Stimulated activated CD4-positive, alpha-beta T cell treated with anti-CD3 and anti-CD28 coated beads, Interleukin-1b, Interleukin-23, amount 100 ng/mL, for 1 hour (primary cell): ENCODE measurements at places on chromosomes 4 and X.

DNA sequence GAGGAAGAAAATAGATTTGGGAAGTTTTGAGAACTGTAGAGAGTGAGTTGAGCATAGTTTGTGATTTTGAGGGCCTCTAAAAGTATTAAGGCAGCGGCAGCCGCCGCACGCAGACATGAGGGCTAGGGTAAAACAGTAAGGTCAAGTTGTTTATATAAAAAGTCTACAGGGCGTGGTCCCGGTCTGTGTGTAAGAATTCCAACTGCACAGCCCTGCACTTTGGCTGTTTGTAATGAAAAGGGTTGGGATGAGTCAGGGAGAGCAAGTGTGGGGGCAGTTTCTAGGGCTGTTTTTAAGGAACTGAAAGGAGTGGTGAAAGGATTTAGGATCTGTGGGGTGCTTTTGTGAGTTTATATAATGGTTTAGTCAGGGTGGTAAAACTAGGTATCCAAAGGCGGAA is 55.0 kb downstream of the BEX3 start:
- DNase-seq, result no peak

DNA sequence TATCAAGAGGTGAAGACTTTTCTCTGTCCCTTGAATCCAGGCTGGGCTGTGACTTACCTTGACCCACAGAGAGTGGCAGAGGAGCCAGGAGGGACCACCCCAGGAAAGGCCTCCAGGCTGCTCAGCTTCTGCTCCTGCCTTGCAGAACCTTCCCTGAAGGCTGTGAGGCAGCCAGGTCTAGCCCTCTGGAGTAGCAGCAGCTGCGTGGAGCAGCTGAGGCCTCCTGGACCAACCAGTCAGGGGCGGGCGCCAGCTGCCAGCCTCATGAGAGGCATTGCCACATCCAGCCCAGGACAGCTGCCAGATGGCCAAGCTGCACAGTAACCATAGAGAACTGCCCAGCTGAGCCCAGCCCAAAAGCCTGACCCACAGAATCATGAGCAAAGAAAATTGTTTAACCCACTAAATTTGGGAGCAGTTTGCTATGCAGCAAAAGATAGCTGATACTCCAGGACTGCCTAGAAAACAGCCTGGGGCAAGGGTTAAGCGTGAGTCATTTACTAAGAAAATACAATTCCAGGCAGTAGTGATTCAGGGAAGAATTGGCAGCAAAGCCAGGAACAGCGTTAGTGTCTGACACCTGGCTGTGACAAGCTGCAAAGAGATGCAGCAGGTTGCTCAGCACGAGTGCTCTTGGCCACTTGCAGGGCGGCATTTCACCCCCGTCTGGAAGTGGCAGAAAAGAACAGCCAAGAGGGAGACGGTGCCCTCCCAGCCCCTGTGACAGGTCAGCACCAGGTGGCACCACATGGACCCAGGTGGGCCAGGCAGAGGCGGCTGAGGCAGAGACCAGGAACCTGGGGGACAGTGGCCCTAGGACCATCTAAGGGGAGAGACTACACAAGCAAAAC is 14.7 kb upstream of the PDE6B start:
- no peak for DNase-seq

DNA sequence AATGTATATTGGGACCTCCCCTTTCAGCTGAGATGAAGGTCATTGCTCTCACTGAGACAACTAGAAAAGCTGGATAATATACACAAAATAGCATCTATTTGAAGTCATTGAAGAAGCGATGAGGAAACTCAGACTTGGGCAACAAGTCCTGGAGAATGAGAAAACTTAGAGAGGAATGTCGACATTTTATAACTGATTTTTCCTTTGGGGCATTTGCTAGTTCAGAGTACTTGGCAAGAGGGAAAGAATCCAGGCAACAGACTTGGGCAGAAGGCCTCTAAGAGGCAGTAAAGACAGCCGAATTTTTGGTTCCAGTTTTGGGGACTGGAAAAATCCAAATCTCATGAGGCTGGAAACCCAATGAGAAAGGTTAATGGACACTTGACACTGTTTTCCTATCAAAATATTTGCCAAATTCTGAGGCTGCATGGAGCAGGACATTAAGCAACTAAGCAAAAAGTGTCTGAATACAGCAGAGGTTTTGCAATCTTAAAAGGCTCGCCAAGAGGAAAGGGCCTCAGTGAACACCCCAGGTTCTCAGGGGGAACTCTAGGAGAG is 21.0 kb upstream of the ANXA5 start:
- no peak for DNase-seq

- no peak for DNase-seq
These were observed 283.5 kb upstream of the ACTRT1 start for GRCh38 chrX:128335671-128336070.

DNA sequence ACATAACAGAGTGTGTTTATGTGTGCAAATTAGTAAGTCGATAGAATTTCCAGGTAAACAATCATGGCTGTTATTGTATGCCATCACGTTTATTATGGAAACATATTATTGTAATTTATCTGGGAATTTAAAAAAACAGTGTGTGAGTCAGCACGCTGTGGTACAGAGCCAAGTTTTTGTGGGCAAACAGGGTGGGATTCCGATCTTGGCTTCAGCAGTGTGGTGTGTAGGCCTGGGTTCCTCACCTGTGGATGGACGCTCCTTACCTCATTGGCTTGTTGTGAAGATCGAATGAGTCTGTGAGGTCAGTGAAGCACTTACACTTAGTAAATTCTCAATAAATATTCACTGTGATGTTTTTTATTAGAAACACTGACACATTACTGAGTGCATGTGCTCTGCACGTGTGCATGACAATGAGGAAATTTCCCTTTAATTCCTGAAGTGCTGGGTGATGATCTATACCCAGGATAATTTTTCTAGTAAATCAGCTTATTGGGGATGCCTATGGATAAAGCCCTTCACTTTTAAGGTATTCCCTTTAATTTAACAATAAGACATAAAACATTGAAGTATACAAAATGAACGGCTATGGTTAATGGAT is 36.4 kb downstream of the SLIT2 start:
- DNase-seq, result no peak

DNA sequence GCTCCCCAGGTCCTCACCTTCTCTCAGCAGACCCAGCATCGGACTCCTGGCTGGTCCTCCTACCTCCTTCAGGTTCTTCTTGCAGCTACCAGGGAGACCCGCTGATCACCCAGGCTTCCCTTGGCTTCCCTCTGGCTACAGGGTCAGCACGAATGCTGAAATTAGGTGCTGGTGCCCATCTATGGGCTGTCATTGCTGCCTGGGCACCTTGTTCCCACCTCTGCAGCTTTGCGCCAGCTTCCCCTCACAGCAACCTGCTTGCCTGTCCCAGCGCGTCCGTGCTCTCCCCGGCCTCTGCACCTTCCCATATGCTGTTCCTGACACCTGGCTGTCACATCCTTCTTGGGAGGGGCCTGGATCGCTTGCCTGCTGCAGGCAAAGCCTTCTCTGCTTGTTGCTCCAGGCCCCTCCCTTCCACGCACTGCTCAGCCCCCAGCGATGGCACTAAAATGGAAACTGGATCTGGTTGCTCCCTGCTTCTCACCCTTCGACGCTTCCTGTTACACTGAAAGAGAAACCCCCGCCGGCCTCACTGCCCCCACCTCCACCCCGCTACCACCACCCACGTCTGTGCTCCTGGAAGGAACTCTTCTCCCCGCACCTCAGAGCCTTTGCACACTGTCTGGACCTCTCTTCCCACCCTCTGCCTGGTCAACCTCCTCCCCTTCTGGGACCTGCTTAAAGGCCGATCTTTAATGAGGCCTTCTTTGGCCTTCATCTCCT is 22.2 kb downstream of the C4orf50 start:
- no peak for DNase-seq

DNA sequence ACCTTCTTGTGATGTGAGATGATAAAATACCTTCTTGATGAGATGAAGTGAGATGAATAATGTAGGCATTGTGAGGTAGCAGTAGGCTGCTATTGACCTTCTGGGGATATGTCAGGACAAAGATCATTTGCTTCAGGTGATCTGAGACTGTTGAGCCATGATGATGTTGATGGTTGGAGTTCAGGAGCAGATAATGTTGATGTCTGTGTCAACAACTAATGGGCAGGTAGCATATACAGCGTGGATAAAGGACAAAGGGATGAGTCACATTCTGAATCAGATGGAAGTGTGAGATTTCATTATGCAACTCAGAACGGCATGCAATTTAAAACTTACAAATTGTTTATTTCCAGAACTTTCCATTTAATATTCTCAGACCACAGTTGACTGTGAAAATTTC is 57.3 kb downstream of the RAP1GDS1 start:
- no peak for DNase-seq

- DNase-seq, result no peak
These were observed 170.6 kb downstream of the BANK1 start for GRCh38 chr4:101961144-101961543.

- no peak for DNase-seq
These were observed 49.6 kb downstream of the LHFPL1 start for GRCh38 chrX:112630187-112630586.

DNA sequence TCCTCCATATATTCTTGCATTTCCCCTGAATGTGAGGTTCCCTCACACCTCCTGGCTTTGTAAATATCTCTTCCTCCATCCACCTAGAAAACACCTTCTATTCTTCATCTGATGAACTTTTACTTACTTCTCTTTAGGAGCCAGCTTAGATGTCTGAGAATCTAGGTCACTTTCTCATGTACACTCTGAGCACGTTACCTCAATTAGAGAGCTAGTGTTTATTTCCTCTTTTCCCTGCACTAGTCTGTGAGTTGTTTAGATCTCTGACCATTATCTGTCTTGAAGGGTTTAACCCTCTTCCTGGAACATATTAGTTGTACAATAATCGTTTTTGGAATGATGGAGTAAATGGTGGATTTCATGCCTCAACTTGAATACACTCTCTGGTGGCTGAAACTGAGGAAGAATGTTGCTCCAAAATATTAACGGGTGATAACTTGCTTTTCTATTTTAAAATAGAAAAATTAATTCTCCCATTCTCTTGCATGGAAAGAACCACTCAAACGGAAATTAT is 8.5 kb upstream of the NEIL3 start:
- no peak for DNase-seq

GRCh38 chr4:125244848-125245450 is 69.8 kb upstream of the FAT4 start:
- DNase-seq, result no peak

DNA sequence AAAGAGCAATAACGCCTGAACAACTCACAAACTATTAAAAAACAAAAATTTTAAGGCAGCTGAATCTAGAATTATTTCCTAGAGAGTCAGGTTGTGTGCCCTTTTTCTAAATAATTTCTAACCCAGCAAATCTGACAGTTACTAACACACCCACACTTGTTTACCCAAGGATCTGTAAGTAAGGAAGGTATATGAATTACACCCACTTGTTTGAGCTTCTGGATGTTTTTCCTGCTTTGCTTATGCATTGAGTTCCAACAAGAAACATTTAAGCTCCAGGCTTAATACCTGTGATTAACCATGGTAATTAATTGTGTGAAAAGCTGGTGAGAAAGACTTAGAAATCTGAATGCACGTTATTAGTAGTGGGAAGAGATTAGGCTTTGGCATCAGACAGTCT is 1.5 kb downstream of the NIPAL1 start:
- no peak for DNase-seq

- DNase-seq, result no peak
These were observed 6.9 kb downstream of the KLHL8 start for GRCh38 chr4:87213421-87214075.

DNA sequence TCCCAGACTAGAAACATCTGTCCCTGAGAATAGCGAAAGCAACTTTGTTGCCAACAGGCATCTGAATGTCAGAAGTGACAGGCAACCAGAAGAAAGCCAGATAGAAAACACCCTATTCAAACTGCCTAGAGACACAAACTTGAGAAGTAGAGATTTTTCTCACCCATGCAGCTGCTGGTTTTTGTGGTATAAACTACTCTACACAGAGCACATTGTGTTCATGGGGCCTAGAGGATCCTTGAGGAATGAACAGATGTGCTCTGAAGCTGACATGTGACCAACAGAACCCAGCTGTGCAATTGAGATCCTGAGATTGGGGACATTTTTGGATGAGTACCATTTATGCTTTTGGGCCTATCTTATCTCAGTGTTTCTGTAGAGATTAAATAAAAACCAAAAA is 63.6 kb upstream of the NRK start:
- no peak for DNase-seq

- DNase-seq, result no peak
These were observed 87.8 kb downstream of the FIP1L1 start for GRCh38 chr4:53465281-53465680.

DNA sequence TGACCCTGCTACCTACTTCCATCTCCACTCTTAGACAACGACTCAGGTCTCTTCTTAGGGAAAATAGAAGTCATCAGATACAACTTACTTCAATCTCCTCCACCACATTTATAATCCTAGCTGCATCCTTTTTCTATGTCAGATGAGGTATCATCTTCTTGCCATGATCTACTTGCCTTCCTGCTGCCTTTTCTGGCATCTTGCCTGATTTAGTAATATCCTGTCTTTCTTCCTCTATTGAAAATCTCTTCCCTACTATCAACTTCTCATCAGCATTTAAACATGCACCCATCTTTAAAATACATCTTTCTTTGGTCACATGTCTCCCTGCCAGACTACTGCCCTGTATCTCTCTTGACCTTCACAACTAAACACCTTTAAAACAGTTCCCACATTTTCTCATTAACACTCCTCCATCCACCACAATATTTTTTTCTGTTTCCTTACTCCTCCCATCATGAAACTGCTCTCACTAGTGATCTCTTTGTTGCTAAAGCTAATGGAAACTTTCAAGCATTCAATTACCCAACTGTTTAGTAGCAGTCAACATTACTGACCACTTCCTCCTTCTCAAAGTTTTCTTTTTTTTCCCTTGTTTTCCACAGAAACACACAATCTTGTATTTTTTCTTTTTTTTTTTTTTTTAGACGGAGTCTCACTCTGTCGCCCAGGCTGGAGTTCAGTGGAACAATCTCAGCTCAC is 100.8 kb upstream of the CXorf66 start:
- no peak for DNase-seq

GRCh38 chr4:113646442-113646822 is 115.1 kb downstream of the CAMK2D start:
- no peak for DNase-seq

DNA sequence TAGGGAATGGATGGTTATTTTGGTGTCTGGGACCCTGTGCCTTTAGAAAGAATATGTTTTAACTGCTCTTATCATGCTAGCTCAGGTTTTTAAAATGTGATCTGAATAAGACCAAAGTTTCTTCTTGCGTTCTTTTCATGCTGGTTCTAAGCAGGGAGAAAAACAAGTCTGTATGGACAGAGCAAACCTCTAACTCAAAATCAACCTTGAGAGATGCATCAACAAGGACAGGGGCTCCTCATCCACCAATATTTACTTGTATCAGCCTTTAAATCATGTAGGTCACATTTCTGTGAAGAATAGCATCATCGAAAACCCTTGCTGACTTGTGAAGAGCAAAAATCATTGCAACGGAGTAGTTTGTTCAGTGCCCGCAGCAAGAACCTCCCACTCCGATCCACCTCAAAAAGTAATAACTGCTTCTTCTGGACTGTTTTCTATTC is 1.2 kb downstream of the ATP10D start:
- no peak for DNase-seq

GRCh38 chr4:178632415-178632814 is 1190.2 kb upstream of the AGA start:
- DNase-seq, result no peak

- DNase-seq, result no peak
These were observed 28.4 kb downstream of the DDX60L start for GRCh38 chr4:168451744-168452390.
